ENCODE measurements at places on chromosomes 2 and 18. TPM values are rescaled to one million over a fixed set of nuclear protein-coding genes. Genes with fewer than 3 reads are reported as not detected.

LBX2 gene
- polyA plus RNA-seq: 2.2 TPM

NCKAP5 gene
- 6.2 TPM for polyA plus RNA-seq

SPATA3 gene
- not detected for polyA plus RNA-seq

REV1 gene
- polyA plus RNA-seq: 51.0 TPM

CCL20 gene
- 0.94 TPM for polyA plus RNA-seq

CNTNAP5 gene
- 0.75 TPM for polyA plus RNA-seq

C2orf42 gene
- polyA plus RNA-seq: 19.0 TPM

GPR148 gene
- not detected for polyA plus RNA-seq

DLX1 gene
- 0.10 TPM for polyA plus RNA-seq

TWSG1 gene
- 137 TPM for polyA plus RNA-seq

RAB27B gene
- polyA plus RNA-seq: 0.56 TPM

ADD2 gene
- 6.3 TPM for polyA plus RNA-seq

OSBPL1A gene
- polyA plus RNA-seq: 53.7 TPM

EMILIN1 gene
- 80.4 TPM for polyA plus RNA-seq

PAPOLG gene
- 22.0 TPM for polyA plus RNA-seq

GKN2 gene
- not detected for polyA plus RNA-seq

TCF23 gene
- 0.72 TPM for polyA plus RNA-seq

TGFA gene
- polyA plus RNA-seq: 16.2 TPM

RUFY4 gene
- not detected for polyA plus RNA-seq

VIL1 gene
- 0.75 TPM for polyA plus RNA-seq

CYRIA gene
- 3.7 TPM for polyA plus RNA-seq

OBSL1 gene
- polyA plus RNA-seq: 200 TPM

SLC4A3 gene
- polyA plus RNA-seq: 7.3 TPM

CACNB4 gene
- polyA plus RNA-seq: 10.6 TPM

MAB21L4 gene
- polyA plus RNA-seq: 0.18 TPM

Measured in left renal pelvis (tissue), 4 donors.